CD4-positive, alpha-beta T cell treated with Interleukin-6 at 100 ng/mL for 8 hours (primary cell): ENCODE measurements at places on chromosomes 4 and X.
A peak's percentile ranks its signal among the peaks of the same experiment; 100 is the strongest.

DNA sequence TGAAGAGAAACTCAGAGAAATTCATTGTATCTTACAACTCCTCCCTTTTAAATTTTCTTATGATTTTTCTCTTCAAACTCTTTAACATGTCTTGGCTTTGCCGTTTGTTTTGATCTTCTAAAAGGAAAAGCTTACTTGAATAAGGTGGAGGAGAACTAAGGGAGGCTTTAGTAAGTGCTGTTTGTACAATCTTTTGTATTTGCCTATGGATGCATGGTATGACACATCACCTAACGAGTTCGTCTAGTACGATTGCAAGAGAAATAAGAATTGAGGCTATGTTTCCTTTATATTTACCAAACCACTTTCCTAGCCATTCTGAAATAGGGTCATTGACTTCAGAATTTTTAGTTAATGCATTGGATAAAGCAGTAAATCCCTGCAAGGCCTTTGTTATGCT, 8.4 kb upstream of the BST1 start:
- no peak for DNase-seq

DNA sequence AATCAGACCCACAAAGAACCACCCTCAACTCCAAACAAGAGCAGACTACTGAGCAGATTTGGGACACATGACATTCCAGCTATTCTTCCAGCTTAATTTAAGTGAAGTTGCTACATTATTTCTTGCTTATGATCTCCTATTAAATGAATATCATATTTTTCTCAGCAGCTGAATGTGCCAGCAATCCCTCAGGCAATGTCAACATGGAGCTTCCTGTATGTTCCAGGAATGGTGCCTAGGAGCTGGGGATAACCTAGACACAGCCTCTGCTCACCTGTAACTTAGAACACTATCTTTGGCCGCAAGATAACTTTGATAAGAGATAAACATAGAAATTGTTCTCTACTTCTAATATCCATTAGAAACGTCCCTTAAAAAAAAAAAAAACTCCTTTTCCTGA, 274.4 kb upstream of the RASGEF1B start:
- DNase-seq, result no peak

DNA sequence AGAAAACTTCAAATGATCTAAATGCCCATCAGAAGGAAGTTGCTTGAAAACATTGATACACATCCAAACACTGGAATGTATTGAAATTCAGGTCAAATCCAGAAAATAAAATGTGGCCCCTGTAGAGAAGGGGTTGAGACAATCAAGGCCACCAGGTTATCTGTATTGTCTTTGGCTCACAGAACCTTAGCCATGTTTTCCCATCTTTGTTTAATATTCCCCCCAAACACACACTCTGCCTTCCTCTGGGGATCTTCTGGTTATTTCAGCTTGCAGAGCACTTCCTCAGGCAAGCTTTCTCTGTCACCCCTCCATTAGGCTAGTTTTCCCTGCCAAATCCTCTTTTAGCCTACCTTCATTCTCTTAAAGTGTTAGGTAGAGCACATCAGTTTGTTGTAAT, 30.5 kb downstream of the PAGE2 start:
- no peak for DNase-seq

DNA sequence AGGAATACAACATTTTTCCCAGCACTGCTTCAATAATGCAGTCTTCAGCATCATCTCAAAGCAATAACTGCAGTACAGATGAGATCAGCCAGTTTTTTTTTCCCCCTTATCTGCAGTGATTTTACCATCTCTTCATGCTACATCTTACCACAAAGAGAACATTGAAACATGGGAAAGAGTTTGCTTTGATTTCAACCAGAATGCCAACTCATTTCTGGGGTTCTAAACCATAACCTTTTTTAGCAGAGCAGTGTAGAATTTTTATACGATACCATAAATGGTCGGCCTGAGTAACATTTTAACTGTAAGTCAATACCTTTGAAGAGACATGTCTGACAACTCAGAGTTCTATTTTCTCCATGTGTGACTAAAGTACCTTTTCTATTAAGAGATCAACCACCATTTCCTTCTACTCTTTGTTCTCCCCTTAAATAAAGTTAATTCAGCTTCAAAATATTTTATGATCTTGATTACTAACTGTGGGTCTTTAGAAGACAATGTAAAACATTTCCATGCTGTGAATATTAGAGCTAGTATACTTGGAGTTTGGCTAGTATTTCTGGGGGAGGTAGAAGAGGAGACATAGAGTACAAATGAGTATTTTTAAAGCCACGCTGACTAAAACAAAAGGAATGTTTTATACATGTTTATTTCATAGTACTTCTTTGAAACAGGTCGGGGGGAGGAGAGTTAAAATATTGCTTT, 69.1 kb downstream of the TET2 start:
- DNase-seq, result no peak

GRCh38 chr4:78627046-78627965, 75.7 kb downstream of the ANXA3 start:
- DNase-seq, result no peak

GRCh38 chrX:10856797-10857196, 236.4 kb upstream of the MID1 start:
- no peak for DNase-seq

- DNase-seq, result no peak
These were observed 152.0 kb downstream of the GRIA2 start for GRCh38 chr4:157372567-157372966.

DNA sequence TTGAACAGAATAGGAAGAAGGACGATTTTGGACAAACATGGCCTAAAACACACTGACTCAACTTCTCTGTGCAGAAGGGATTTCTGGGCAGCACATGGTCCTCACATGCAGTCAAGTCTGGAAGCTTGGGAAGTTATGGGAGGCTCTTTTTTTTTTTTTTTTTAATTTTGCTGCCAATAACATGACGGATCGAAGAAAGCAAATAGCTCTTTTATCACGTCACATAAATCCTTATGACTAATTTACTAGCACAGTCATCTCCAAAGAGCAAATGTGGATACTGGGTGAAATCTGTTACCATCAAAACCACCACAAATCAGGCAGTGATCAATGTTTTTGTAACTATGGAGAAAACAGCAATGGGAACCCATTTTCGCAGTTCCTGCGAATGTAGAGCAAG, 193.3 kb upstream of the FAM9B start:
- DNase-seq, result no peak

DNA sequence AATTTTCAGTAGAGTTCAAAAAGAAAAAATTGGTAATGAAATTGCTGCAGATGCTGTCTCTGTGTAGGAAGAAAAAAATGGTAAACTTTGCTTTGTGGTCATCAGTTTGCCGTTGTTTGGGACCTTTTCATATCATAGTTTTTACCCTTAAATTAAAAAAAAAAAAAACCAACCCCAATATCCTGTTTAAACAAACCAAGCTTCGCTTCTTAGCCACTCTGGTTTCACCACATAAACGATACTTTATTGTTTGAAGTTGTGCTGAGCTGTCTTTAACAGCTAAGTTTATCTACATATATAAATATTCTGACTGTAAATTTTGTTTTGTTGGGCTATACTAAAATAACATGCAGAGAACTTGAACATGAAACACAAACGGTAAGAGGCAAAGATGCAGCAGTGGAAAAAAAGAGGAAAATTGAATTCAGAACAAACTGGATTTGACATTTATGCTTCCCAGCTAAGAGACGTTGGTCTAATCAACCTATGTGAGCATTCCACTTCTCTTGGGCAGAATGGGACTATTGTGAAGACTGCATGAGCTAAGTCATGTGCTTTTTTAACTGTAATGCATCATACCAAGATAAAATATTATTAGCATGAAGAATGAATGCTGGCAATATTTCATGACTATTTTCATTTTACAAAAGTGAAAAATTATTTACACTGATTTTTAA, 15.7 kb upstream of the H2AZ1 start:
- peak; percentile 21 for DNase-seq
